ENCODE measurements at places on chromosomes 3 and 15.

GRCh38 chr3:57227930-57228751, 612 bp downstream of the APPL1 start:
- DNase-seq, result peak; percentile 59

GRCh38 chr3:194606941-194607340, 26.3 kb downstream of the TMEM44 start:
- no peak for DNase-seq

DNA sequence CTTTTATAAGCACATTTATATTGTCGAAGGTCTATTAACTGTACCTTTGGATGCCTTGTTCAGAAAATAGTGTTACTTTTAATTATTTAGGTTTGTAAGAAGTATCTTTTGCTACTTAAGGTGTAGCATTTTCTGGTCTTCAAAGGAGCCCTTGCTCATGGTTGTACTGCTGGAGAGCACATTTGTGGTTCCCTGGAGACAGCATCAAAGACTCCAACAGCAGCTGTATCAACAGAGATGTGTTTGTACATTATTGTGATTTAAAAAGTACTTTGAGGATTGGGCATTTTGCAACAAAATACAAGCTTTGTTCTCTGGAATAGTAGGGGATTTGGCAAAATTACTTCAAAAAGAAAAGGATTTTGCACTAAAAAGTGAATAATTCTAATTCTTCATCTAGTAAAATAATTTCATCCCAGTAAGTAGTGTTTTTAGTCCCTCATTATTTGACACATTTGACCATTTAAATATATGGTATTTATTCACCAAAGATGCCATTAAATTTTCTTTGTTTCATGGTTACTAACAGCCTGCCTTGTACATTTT, 16.5 kb downstream of the TBC1D23 start:
- DNase-seq, result peak; percentile 55

DNA sequence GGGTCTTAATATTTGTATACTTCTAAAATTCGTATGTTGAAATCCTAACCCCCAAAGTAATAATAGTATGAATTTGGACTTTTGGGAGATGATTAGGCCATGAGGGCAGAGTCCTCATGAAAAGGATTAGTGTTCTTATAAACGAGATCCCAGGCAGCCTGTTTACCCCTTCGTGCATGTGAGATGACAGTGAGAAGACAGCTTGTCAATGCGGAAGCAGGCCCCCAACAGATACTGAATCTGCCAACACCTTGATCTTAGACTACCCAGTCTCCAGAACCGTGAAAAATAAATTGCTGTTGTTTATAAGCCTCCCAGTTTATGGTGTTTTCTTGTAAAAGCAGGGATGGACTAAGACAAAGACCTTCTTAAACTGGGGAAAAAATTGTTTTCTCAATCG, 714.2 kb downstream of the SI start:
- no peak for DNase-seq

- no peak for DNase-seq
Measured at GRCh38 chr3:172786036-172786435, 35.5 kb downstream of the ECT2 start.

- DNase-seq, result peak; percentile 66
Measured at GRCh38 chr15:91055548-91056331, 33.3 kb upstream of the VPS33B start.

GRCh38 chr3:103918336-103918735, 1448.4 kb upstream of the ALCAM start:
- DNase-seq, result no peak

GRCh38 chr3:126026277-126026751, 57.3 kb downstream of the ROPN1B start:
- DNase-seq, result no peak

DNA sequence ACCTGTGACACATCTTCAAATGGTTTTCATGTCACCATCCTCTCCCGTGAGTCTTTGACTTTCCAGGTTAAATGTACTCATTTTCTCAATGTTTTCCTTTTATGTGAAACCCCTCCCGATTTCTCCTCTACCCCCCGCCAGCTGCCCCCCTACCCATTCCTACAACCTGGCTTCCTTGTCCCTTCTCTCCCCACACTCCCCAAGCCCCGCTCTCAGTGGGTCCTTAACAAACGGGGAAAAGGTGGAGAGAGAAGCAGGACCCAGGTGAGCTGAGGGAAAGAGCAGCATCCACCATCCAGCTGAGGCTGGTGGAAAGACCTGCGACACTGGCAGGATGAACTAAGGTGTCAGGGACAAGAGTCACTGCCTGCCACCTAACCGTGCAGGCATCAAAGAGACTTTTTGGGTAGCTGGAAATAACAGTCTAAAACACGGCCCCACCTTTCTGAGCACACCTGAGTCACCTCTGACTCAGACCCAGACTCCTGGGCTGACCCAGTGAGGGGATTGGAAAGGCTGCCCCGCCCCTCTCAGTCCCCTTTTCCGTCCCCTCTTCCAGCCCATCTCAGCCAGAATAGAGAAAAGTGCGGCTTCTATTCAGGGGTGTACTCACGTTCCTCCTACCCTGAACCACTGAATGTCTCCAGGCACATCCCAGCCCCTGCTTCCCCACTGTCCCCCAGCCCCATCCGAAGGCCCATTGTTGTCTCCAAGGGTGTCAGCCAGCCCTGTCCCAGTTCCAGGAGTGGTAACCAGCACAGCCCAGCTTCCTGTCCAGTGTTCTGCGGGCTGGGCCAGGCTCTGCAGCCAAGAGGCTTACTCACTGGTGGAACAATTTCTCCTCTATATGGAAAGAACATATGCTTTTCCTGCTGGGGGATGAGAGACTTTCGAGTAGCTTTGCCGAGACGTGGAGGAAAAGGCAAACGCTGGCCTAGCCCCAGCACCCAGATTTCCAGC, 20.4 kb downstream of the ISG20 start:
- DNase-seq, result peak; percentile 69

DNA sequence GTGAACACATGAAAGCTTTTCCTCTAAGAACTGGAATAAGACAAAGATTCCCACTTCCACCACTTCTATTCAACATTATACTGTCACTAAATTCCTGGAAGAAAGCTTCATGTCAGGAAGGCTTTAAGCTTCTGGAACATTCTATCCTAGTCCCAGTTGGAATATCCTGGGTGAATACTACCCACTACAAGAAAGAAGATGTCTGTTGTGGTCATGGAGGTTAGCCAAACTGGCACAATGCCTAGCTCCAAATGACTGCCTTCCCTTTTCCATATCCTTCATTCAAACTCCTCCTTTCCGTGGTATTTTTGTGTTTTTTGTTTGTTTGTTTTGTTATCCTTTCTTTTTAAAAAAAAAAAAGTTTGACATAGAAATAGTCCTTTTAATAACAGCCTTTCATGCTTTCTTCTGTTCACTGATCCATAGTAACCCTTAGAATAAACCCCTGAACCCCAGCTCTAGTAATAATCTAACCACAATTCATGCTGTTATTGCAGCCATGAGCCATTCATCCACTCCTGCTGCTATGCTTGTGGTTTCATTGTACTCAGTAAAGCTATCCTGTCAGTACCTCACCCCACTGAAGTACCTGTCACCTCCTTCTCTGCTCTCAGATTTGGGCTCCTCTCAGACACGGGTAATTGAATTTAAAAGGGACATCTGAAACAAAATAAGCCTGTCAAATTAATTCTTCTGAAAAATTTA, 447.5 kb downstream of the IGSF11 start:
- DNase-seq, result no peak

Measured in fibroblast of mammary gland (primary cell).